HT-29 (cell line): ENCODE measurements at places on chromosomes 11 and 22. TPM values are rescaled to one million over a fixed set of nuclear protein-coding genes. Genes with fewer than 3 reads are reported as not detected.

Gene OR5D18
- not detected in 2 replicates for total RNA-seq

Gene MMP11
- total RNA-seq, result 0.18 and 0.89 TPM in 2 replicates

Gene BARX2
- 5.5 and 6.9 TPM in 2 replicates for total RNA-seq

Gene SLC5A12
- not detected in 2 replicates for total RNA-seq

Gene APOL4
- total RNA-seq, result 0.65 TPM in 1 of 2 replicates, not detected in the other

Gene FAR1
- 25.9 and 34.4 TPM in 2 replicates for total RNA-seq

Gene SERPING1
- not detected in 2 replicates for total RNA-seq

Gene AMOTL1
- total RNA-seq, result not detected in 2 replicates

Gene IFTAP
- 2.2 and 6.3 TPM in 2 replicates for total RNA-seq

Gene OR5M11
- not detected in 2 replicates for total RNA-seq

Gene SMIM35
- total RNA-seq, result not detected in 2 replicates

Gene SPDYC
- not detected in 2 replicates for total RNA-seq

Gene MUC5AC
- 6.9 and 9.0 TPM in 2 replicates for total RNA-seq

Gene ZNF70
- 1.4 and 1.5 TPM in 2 replicates for total RNA-seq

Gene PKNOX2
- total RNA-seq, result not detected in 2 replicates

Gene LRRC32
- total RNA-seq, result 0.10 TPM in 1 of 2 replicates, not detected in the other

Gene OR6Q1
- total RNA-seq, result not detected in 2 replicates

Gene INS
- not detected in 2 replicates for total RNA-seq

Gene EI24
- 122 and 125 TPM in 2 replicates for total RNA-seq

Gene NRGN
- 9.9 and 12.4 TPM in 2 replicates for total RNA-seq

Gene OR8D4
- total RNA-seq, result not detected in 2 replicates

Gene CASP5
- not detected in 2 replicates for total RNA-seq

Gene MS4A6E
- not detected in 2 replicates for total RNA-seq

Gene CNIH2
- 0.21 and 0.99 TPM in 2 replicates for total RNA-seq

Gene PCF11
- 44.6 and 58.3 TPM in 2 replicates for total RNA-seq

Gene PHF5A
- total RNA-seq, result 64.1 and 69.5 TPM in 2 replicates

Gene WNT11
- 67.7 and 78.8 TPM in 2 replicates for total RNA-seq

Gene USP2
- 2.2 and 4.4 TPM in 2 replicates for total RNA-seq

Gene NLRP14
- not detected in 2 replicates for total RNA-seq

Gene OR5B21
- total RNA-seq, result not detected in 2 replicates

Gene APBB1
- 0.15 and 0.21 TPM in 2 replicates for total RNA-seq

Gene LRP5
- 165 and 199 TPM in 2 replicates for total RNA-seq

Gene FOSL1
- 123 and 140 TPM in 2 replicates for total RNA-seq

Gene CAPN1
- total RNA-seq, result 594 and 654 TPM in 2 replicates

Gene SPI1
- not detected in 2 replicates for total RNA-seq

Gene USP35
- total RNA-seq, result 4.4 and 5.1 TPM in 2 replicates

Gene SLC35E4
- 14.2 and 22.1 TPM in 2 replicates for total RNA-seq

Gene ARCN1
- total RNA-seq, result 79.4 and 84.9 TPM in 2 replicates

Gene BIRC3
- total RNA-seq, result 0.94 and 1.4 TPM in 2 replicates

Gene EFEMP2
- total RNA-seq, result 1.2 and 1.6 TPM in 2 replicates
